ENCODE measurements at places on chromosomes 7 and 10.

- no peak for DNase-seq
Measured at GRCh38 chr7:112575864-112576263, 95.1 kb downstream of the LSMEM1 start.

DNA sequence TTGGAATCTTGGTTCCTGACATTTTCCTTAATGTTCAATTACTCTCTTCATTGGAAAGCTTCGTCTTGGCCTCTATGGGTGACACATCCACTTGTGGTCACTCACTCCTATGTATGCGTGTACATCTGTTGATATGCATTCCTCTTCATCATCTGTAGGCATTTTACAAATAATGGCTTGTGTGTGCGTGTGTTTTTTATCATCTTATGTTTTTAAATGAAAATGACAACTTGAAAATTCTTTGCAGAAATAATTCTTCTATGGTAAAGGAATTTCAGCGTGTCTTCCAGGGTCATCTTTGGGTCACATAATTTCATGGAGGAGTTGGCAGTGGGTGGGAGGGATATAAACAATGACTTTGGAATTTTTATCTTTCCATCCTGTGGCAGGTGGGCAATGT is 925.1 kb downstream of the LRMDA start:
- no peak for DNase-seq

DNA sequence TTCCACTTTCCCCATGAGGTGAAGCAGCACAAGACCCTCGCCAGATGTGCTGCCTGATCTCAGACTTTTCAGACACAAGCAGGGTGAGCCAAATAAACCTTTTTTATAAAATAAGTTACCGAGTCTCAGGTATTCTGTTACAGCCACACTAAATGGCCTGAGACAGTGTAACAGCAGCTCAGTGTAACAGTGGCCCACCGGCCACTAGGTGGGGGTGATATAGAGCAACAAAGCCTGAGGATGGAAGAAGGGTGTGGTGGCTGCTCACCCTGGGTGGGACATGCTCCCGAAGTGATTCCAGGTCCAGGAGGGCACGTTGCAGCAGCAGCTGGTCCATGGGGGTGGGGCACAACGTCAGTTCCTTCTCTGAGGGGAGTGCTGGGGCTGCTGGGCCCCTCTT is 44.6 kb downstream of the BMS1 start:
- peak; percentile 66 for DNase-seq

- DNase-seq = no peak
Measured at GRCh38 chr10:33067917-33068316, 109.9 kb upstream of the ITGB1 start.

GRCh38 chr7:98981701-98982100 is 103.4 kb downstream of the TRRAP start:
- no peak for DNase-seq

DNA sequence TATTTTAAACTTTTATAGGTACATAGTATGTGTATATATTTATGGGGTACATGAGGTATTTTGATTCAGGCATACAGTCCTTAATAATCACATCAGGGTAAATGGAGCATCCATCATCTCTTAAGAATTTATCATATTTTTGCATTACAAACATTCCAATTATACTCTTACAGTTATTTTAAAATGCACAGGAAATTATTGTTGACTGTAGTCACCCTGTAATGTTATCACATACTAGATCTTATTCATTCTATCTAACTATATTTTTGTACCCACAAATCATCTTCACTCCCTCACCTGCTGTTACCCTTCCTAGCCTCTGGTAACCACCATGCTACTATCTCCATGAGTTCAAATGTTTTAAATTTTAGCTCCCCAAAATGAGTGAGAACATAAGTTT is 56.3 kb upstream of the FAM3C start:
- no peak for DNase-seq

DNA sequence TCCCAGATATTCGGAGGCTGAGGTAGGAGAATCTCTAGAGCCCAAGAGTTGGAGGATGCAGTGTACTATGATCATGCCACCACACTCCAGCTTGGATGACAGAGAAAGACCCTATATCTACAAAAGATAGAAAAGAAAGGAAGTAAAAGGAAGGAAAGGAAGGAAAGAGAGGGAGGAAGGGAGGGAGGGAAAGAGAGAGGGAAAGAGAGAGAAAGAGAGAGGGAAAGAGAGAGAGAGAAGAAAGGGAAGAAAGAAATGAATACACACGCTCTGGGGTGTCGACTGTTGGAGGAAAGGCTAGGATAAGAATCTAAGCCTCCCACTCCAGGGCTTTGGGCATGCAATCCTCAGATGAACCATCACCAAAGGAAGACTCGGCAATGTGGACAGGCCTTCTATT is 69.9 kb downstream of the PARD3 start:
- DNase-seq = no peak

- DNase-seq = peak; percentile 19
Measured at GRCh38 chr7:30771880-30772425, 736 bp downstream of the MINDY4 start.
